ENCODE measurements at places on chromosomes 7 and 10.

DNA sequence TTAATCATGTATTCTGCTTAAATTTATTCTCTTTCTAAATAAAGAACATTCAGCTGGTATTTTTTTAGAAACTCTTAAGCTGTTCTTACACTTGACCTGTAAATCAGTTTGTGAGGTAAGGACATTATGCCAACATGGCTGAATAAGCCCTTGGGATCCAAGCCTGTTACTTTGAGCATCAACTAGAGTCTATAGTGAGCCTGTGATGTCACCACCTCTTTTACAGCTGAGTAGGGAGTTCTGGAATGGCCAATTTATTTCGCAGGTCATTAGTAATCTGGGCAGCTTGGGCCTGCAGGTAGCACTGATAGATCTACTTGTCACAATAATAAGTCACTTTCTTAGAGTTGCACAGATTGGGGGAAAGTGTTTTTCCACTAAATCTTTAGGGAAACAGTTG lies 915.2 kb upstream of the MBL2 start:
- no peak for DNase-seq

DNA sequence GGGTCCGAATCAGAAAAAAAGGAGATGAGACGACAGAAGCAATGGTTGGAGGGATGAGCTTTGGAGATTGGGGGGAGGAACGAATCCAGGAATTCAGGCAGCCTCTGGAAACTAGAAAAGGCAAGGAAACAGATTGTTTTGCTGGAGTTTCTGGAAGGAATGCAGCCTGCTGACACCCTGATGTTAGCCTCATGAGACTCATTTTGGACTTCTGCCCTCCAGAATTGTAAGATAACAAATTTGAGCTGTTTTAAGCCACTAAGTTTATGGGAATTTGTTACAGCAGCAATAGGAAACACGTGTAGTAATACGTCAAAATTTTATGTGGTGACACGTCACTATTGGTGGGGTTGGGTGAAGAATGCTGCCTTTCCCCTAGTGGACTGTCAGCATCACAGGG lies 25.6 kb upstream of the NPS start:
- DNase-seq = no peak

DNA sequence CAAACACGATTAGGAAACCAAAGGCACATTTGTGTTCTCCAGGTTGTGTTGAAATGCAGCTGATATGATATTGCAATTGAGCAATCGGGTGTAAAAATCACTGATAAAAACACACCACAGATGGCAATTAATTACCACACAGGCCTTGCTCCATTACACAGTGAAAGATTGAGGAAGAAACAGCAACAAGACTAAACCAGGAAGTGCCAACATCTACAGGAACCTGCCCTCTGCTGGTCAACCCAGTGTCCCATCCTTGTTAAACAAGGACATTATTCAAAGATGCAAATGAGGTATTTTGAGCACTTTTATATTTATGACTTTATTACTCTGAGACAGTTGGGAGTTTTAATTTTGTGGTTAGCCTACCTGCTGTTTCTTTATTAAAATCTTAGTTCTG lies 765.6 kb upstream of the GHITM start:
- DNase-seq = no peak

- no peak for DNase-seq
These were observed 66.4 kb upstream of the SCIN start for GRCh38 chr7:12504149-12504548.

DNA sequence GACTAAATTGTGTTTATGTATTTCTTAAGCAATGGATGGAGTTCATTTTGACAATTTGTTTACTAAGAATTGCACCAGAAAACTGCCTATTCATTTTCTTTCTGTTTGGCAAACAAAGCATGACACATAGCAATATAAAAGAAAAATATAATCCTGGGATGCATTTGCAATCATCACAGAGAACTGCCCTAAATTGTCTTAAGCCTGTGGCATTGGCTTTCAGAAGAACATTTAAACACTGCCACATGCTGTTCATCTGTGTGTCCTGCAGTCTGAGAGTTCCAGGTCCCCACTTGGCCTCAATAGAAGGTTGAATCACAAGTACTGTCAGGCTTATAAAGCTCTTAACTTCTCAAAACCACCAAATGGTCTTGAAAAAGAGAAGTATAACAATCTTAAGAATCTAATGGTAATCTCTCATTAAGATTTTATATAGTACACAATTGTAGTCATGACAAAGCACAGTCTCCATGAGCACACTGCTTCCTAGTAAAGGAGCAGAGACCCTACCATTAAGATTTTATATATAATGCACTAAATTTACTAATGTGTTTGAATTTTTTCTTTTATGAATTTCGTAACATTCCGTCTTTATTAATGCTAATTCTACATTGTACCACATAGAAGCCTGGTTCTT lies 29.9 kb downstream of the RNLS start:
- peak; percentile 54 for DNase-seq

DNA sequence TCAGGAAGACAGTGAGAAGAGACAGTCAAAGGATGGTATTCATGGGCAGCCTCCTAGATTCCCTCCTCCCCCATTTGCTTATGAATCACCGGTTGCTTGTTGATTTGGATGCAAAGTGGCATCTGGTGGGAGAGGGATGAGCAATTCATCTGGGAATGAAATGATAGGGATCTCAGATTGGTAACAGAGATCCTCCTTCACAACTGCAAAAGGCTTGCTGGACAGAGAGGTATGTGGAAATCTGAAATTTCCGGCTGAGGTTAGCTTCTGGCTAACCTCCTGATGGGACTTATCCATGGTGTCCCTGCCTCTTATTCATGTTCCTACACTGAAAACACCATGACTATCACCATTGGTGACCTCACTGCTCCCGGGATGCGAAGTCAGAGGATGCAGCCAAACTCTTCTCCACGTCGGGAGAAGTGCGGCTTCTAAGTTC lies 48.4 kb upstream of the PODXL start:
- no peak for DNase-seq

DNA sequence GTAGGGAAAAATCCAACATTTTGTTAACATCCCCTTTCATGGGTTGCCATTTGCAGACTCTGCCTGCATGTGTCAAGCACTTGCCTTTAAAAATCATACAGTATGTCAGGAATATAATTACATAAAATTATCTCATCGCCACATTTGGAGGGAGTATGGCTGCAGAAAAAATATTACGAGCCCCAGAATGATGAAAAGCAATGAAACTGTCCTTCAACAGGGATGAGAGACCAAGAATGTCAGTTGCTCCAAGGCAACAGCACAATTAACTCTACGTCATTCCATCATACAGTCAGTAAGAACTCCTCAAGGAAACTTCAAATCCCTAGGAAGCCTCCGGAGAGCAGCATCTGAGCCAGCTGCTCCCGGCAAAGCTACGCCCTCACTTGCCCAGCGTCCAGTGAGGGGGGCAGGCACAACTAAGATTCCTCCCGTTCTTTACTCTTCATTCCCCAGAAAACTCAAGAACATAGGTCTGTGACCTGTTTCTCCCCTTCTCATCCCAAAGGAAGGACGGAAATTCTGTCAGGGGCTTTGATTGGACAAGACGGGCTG lies 132.9 kb downstream of the ANLN start:
- DNase-seq = no peak

DNA sequence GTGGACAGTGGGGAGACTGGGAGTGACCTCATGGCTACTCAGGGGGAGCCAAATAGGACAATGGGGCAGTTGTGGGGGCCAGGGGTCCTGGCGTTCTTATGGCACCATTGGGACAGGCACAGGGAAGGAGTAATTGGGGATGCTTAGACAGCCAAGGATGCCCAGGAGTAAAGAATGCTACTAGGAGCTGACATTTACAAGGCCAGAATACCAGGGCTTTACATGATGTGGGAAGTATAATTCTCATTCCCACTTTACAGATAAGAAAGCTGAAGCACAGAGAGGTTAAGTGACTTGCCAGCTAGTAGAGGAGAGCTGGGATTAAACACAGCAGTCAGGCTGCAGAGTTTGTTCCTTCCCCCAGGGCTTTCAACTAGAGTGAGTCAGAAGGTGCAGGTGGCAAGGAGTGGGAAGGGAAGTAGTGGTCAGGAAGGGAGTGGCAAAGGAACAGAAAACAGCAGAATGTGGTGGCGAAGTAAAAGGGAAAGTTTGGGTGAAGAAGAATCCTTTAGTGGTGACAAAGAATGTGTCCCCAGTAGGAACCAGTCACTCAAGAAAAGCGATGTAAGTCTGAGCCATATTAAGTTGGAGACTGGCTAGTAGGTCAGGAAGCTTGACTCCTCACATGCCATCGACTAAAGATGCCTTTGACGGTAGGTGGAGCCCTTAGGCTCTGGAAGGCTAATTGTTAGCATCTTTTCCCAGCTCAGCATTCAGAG lies 32.8 kb downstream of the CPVL start:
- DNase-seq = peak; percentile 36

DNA sequence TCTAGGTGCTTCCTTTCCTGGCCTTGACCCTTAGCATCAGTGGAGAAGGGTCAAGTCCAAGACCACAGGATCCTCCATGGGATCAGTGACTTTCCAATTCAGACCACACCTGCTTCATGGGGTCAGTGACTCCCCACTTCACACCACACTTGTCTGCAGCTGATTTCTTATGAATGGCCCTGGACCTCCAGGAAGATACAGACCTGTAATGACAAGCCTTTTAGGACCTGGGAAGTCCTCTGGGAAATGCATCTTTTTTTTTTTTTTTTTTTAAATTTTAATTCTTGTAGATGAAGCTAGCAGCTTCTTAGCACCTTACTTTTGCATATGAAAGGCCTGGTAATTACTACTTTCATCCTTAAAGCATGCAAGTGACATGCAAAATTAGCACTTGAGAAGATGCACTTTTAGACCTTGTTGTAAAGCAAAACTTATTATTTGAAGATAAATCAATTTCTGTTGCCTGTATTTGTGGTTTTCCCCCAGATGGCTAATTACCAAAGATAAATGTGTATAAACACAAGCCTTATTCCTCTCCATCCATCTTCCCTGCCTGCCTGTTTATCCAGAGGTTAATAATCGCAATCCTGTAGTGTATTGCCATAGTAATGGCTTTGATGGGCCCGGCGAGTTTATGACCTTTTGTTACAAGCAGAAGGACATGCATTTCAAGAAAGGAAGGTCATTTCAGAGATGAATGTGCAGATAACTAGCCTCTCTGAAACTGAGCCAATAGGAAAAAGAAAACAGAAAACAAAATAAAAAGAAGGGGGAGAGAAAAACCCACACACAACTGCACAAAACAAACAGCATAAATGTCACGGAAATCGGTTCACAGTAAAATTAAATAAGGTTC lies 1018.7 kb downstream of the TYW1 start:
- DNase-seq = no peak

GRCh38 chr7:84134169-84134568 lies 60.4 kb downstream of the SEMA3A start:
- no peak for DNase-seq

DNA sequence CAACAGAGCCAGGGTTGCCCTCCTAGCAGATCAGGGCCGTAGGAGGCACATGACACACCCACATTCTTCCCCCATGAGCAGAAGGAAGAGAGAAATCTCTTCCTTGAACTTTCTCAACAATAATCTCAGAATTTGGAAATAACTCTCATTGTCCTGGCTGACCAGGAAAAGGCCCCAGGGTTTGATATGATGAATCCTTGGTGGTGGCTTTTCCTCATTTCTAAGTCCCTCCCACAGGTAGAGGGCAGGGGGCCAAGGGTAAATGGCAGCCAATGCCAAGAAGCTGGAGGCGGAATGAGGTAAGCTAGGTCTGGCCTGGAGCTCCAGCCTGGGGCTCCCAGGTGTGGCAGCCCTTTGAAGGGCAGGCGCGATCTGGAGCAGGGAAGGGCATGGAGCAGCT lies 67.8 kb downstream of the GRB10 start:
- no peak for DNase-seq

GRCh38 chr10:3635211-3635671 lies 149.8 kb downstream of the KLF6 start:
- no peak for DNase-seq

- no peak for DNase-seq
These were observed 132.3 kb upstream of the CDK1 start for GRCh38 chr10:60645980-60646379.

GRCh38 chr10:113425541-113425951 lies 127.3 kb upstream of the HABP2 start:
- no peak for DNase-seq

- no peak for DNase-seq
These were observed 263.3 kb downstream of the SNX10 start for GRCh38 chr7:26554952-26555351.

DNA sequence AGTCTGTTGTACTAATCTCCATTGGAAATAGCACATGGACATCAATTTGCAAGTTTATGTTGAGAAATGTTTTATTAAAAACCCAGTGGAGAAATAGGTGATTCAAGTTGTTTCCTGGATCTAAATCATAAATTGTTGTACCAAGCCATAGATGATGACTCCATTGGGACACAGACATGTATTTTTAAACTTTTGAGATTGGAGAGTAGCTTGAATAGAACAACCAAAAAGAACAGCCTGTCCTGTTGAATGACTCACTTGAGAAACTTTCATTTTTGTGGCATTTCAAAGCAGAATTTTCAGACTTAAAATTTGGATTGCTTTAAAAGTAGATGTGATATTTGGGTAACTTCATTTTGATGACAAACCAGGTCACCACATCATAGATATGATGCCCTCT lies 197.5 kb downstream of the GPAM start:
- DNase-seq = no peak
